ENCODE measurements at places on chromosomes 13 and 19.

GRCh38 chr13:83810136-83810535 lies 72.1 kb downstream of the SLITRK1 start:
- DNase-seq, result no peak

GRCh38 chr19:31353833-31354232 lies 4.6 kb upstream of the TSHZ3 start:
- DNase-seq, result no peak

GRCh38 chr19:7478843-7479227 lies 10.0 kb downstream of the PEX11G start:
- no peak for DNase-seq

DNA sequence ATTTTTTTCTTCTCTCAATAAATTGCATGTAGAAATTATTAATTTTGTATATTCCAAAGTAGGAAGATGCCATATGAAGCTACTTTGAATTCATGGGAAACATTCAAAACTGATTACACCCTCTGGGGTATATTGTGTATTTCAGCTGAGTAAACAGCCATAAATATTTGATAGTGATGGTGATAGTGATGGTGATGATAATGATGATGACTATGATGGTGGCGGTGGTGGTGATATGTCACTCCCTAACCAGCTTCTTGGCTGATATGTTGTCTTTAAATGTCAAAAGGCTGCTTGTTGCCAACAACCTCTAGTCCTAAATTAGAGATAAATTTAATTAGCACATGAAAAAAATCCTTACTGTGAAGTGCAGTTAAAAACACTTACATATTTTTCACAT lies 102.0 kb downstream of the LRCH1 start:
- DNase-seq, result no peak

DNA sequence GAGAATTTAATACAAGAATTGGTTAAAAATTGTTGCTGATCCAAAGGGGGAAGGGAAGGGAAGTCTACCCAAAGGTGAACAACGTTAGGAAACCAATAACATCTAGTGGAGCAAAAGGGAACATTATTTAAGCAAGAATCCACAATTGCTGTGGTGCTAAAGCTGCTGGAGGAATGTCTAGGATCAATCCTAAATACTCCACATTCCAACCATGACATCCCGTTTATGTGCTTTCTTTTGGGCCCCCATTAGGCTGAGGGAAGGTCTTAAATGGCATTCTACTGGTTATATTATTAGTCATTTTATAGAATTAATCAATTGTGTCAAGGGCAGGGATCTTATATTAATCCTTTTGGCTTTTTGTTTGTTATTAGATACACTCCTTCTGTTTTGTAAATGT lies 39.9 kb upstream of the VWA8 start:
- peak; percentile 18 for DNase-seq

GRCh38 chr13:110186231-110186855 lies 120.6 kb downstream of the COL4A1 start:
- no peak for DNase-seq

DNA sequence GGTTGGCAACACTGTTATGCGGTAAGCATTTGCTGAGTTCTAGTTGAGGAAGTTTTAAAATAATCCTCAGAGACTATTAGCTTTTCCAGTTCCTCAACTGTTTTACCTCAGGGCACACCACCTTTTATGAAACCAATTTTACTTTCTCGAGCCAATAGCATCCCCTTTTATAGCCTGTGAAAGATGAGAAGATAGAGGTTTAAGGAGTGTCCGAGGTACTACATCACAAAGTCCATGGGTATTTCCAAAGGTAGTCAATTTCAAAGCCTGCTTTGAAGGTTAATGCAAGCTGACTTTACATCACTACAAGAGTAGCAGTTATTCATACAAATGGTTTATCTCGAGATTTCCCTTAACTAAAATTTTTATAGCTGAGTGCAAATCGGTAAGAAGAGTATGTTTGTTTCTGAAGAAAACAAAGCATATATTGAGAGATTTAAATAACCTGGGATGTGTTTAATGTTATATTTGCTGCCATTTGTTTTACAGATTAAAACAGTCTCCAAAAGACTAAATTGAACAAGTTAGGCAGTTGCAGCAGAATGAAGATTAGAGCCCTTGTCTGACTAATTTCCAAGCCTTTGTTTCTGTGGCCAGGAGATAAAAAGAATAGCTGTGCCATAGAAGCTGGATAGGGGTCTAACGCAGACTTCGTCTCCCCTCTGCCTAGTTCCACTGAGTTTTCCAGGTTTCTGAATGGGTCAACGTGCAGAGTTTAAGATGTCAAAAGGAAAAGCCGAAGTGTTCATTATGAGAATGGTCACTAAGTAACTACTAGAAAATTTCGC lies 74.7 kb upstream of the TRPC4 start:
- no peak for DNase-seq

GRCh38 chr13:98072476-98072875 lies 70.4 kb upstream of the FARP1 start:
- no peak for DNase-seq

DNA sequence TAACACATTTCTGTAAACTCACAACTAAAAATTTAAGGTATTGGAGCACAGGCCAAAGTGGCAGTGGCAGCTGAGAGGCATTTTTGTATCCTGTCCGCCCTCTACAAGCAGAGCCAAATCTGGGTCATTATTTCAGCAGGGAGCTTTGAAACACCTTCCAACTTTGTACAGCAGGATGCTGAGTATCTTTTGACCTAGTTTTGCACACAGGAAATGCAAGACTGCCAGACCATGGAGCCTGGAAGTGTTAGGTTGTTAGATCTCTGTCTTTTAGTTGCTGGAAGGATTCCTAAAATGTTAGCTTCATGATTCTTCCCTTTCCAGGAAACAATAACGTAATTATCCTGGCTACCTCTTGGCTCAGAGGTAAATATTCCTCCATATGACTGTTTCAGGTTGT lies 148.6 kb upstream of the ATXN8OS start:
- no peak for DNase-seq

- no peak for DNase-seq
Measured at GRCh38 chr13:47908197-47908902, 92.7 kb downstream of the SUCLA2 start.

DNA sequence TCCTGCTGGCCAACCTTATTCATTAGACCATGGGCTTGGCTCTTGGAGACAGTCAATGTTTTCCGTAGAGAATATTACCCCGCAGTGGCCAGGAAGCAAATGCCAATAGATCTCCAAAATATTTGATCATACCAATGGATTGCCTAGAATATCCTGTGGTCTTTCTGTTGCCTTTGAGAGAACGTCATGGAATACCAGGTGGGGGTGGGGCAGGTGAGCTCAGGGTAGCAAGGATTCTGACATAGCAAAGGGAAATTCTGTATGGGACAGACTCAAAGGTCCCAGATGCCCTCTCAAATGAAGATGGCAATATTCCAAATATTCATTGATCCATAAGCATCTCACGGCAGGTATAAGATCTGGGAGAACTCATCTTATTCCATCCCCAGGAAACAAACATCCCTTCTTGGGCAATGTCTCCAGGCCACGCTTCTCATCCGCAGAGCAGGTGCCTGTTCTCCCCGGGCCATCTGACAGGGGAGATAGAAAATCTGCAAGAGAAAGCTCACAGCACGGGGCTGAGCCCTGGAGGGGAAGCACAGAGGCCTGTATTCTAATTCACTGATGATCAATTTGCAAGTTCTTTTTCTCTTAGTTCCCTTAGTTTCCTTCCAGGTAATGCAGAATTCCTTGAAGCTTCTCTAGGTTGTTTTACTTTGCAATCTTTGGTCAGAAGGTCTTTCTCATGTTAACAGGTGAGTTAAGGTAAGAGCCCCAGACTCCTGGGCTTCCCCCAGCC lies 69.6 kb upstream of the TSHZ3 start:
- DNase-seq, result no peak

DNA sequence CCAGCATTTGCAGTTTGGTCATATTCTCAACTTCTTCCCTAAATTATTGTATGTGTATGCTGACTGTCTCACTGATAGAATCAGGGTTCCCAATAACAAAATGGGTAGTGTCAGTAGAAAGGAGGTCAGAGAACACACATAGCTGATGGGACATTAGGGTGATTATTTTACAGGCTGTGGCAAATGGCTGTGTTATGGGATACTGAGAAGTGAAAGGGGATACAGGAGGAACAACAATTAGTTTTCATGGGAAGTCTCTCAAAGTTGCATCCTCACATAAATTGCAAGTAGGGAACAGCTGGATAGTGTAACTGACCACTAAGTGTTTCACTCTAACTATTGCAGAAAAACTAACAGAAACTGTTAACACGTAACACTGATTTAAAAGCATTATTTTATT lies 1199.3 kb downstream of the PCDH17 start:
- DNase-seq, result no peak

DNA sequence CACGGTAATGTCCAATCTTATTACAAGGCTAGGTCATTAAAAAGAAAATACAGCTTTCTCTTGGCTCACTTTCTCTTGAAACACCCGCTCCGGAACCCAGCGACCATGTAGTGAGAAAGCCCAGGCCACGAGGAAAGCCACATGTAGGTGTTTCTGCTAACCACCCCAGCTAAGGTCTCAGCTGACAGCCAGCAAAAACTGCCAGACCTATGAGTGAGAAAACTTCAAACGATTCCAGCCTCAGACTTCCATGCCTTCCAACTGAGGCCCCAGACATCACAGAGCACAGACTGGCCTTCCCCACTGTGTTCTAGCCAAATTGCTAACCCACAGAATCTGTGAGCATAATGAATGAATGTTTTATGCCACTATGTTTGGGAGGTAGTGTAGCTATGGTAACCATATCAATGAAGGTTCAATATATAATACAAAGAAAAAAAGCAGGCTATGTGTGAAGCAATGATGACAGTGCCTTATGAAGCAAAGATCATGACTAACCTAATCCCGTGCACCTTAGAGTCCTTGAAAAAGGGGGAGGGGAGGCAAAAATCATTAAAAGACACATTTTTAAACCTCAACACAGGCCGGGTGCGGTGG lies 11.9 kb upstream of the TPTE2 start:
- no peak for DNase-seq

DNA sequence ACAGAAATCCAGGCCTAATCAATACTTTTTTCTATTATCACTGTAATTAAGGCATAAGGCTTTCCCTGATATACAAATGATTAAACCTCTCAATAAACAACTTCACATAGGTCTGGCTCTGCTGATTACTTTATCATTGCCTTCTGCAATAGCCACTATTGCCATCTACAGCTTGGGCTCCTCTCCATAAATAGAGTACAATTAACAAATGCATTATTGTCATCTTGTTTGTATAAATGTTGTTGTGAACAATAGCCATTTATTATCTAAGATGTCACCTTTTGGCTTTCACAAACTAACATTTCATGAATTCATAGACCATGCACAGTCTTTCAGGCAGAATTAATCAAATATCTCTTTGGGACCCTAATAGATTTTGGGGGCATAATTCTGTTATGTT lies 53.3 kb downstream of the NHLRC3 start:
- DNase-seq, result no peak

GRCh38 chr19:28857967-28858366 lies 355.0 kb downstream of the UQCRFS1 start:
- no peak for DNase-seq

GRCh38 chr13:64083396-64083795 lies 2667.7 kb upstream of the PCDH20 start:
- no peak for DNase-seq

- peak; percentile 19 for DNase-seq
Measured at GRCh38 chr13:40494513-40494912, 171.9 kb downstream of the FOXO1 start.

DNA sequence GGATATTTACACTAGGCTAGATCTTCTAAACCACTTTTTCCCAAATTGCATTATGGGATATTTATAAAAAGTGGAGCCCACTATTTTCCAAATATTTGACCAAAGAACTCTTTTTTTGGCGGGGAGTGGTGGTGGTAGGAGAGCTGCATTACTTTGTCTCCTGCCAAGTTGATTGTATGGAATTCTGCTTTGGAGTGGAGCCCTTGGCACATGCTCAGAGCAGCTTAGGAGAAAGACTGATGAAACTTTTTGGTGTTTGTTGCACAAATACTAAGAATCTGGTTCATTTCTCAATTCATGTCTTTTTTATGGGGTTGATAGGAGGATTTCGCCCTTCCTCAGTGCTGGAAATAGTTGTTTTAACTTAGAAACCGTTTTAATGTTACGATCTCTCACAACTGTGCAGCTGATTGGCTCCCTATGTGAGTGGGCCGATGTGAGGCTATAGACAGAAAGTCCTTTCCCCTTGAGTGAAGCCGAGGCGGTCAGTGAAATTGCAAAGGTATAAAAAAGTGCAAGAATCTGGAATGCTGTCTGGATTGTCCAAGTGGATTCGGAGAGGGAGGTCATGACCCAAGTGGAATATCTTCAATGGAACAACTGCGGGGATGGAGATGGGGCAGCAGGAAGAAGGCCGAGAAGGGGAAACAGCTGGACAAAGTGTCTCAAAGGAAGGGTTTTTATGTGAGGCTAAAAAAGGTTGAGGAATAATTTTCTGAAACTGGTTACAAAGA lies 415.9 kb downstream of the FGF9 start:
- no peak for DNase-seq

DNA sequence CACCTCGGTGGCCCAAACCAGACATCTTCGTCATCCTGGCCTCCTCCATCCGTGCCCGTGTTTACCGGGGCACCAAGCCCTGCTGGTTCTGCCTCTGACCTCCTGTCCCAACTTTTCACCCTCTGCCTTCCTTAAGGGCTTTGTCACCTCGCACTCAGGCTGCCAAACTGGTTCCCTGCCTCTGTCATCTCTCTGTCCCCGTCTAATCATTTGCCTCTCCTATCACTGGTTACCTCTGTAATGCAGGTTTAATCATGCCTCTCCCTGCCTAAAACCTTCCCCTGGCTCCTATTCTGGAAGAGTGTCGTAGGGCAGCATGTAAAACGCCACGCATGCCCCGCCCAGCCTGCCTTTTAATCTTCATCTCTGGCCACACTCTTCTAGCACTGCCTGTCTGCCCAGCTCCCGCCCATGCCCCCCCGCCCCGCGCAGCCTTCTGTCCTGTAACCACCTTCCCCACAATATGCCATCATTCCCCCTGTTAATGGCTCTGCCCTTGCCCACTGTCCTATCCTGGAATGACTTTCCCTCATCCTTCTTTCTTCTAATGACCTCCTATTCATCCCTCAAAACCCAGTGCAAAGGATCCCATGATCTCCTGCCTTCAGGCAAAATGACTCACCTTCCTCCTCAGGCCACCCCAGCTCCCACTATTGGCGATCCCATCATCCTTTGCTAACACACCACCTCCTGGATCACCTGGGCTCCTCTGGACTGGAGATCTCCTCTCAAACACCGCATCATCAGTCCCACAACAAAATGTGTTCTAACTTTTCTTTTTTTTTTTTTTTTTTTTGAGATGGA lies 66.7 kb downstream of the PEX11G start:
- DNase-seq, result no peak
